ENCODE measurements at places on chromosomes 13 and 19.

GRCh38 chr19:33434886-33435705, 61.6 kb downstream of the CEBPG start:
- DNase-seq = no peak

GRCh38 chr13:40204246-40204645, 462.2 kb downstream of the FOXO1 start:
- DNase-seq = no peak

DNA sequence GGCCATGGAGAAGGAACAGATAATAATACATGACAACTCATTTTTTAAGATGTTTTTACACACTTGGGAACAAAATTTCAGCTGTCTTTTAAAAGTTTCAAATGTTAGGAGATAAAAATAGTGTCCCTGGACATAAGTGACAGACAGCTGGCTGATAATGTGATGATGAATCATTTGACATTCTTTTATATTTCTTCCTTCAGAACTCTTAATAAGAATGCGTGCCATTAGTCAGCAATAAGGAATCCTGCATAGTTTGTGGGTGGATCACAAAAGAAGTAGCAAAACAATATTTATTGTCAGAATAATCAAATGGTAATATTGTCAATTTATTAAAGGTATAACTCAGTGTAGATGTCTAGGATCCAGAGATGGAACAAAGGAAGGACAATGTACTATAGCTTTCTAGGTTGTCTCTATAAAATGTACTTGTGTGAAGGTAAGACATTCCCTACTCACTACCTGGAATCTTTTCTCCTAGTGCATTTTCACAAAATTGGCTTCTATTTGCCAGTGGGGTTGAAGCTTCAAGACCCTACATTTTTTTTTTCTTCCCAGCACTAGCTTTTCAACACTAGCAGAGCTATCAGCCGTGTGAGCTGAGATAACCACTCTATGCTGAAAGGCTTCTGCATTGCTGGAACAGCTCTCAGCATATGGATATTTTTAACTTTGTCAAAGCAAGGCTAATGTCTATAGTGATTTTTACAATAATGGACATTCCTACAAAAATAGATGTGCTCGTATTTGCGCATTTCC, 175.6 kb upstream of the SLITRK6 start:
- DNase-seq = peak; percentile 51

DNA sequence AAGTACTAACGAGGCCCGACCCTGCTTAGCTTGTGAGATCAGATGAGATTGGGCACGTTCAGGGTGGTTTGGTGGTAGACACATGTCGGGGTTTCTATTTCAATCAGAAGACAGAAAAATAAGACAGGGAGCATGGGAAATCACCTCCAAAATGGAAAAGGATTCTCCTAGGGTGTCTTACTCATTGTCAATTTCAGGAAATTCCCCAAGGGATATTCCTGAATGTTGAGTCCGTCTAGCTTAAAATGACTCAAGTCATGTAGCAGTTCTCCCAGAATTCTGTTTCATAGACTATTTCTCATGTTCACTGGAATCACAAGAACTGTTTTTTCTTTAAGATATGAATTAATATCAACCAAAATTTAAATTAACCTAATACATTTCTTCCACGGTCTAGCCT, 380.1 kb downstream of the EFNB2 start:
- DNase-seq = no peak

DNA sequence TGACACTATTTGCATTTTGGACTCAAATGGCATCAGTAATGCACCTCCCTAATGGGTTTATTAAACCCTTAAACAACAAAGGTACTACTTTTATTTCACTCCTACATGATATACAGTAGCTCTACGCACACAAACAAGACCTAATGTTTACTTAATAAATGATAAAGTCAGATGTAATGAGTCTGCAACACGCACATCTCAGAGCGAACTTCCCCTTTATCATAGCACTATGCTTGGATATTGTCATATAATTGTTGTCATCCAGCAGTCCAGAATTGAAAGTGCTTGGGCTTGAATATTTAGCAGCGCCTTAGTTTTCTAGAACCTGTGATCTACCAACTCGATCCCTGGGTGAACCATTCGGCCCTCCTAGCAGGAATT, 772 bp downstream of the PARP4 start:
- no peak for DNase-seq

DNA sequence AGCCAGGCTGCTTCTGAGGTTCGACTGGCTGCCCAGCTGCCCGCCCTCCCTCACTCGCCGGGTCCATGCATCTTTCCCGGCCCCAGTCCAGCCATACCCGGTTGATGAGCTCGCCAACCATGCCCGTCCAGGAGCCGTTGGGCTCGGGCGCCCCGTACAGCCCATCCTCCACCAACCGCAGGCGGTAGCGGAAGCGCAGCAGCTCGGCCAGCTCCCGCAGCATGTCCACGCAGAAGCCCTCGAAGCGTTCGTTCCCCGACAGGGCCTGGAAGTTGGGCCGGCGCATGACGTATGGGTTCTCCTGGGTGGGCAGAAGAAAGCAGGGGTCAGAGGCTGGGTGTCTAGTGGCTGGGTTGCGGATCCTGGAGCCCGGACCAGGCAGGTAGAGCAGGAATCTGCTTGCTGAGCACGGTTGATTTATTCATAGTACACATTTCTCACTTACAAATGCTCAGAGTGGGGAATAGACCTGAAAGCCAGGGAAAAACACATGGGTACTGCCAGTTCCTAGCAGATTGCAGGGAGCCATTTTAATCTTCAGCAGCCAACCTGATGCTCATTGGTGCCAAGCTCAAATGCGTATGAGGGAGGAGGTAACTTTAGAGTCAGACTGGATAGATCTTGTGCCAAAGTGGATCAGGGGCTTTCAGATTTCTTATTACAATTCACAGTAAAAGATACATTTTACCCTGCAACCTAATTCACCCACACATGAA, 27.4 kb downstream of the GRIK5 start:
- DNase-seq = no peak

Measured in kidney capillary endothelial cell (primary cell).